ENCODE measurements at places on chromosomes 16 and 17.

DNA sequence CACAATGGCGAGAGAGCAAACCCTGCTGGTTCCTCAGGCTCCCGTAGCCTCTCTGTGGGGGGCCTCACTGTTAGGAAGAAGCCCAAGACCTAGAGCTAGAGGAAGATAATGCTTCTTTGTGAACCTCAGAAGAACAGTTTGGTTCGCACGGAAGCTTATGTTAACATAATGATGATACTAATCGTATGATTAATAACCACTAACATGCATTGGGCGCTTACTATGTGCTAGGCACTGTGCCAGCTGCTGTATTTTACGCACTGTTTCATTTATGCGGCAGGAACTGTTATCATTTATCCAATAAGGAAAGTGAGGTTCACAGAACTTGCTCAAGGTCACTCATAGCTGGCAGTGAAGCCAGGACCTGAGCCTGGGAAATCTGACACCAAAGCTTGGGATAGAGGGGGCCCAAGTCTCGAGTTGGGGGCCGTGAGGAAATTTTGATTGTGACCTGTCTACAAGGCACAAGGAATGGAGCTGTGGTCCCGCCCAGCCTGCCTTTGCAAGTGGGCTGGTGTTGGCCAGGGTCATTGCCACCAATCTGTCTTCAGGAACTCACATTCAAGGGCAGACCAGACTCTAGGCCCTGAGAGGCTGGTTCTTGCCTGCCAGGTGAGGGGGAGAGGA, 6.8 kb downstream of the PRCD start:
- no peak for DNase-seq

- DNase-seq, result peak; percentile 47
Observed at GRCh38 chr17:83079352-83079747, at the start of gene METRNL. TSS of gene METRNL (plus strand) at chr17:83079609. CDS start at chr17:83079816, 207 bp downstream.

GRCh38 chr17:60501589-60501988, 24.5 kb downstream of the APPBP2 start:
- no peak for DNase-seq

GRCh38 chr16:2280461-2280860, 12.5 kb upstream of the RNPS1 start:
- DNase-seq, result no peak

DNA sequence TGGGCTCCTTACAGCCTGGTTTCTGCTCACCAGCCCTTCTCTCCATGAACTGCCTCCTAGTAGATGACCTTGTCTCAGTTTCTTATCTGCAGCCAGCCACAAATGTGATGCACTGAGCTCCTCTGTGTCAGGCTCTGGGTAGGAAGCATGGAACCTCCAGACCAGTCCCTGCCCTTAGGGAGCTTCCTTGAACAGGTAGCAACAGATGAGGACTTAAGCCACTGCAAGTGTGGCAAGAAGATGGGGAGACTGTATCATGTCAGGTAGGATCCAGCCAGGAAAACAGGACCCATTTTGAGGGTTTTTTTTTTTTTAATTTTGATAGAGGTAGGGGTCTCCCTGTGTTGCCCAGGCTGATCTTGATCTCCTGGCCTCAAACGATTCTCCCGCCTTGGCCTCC, 5.3 kb upstream of the MAP3K14 start:
- DNase-seq, result no peak

All from effector CD4-positive, alpha-beta T cell (primary cell).